Anterior cingulate cortex (tissue), 58 donors: ENCODE measurements at places on chromosomes 5 and 9.

DNA sequence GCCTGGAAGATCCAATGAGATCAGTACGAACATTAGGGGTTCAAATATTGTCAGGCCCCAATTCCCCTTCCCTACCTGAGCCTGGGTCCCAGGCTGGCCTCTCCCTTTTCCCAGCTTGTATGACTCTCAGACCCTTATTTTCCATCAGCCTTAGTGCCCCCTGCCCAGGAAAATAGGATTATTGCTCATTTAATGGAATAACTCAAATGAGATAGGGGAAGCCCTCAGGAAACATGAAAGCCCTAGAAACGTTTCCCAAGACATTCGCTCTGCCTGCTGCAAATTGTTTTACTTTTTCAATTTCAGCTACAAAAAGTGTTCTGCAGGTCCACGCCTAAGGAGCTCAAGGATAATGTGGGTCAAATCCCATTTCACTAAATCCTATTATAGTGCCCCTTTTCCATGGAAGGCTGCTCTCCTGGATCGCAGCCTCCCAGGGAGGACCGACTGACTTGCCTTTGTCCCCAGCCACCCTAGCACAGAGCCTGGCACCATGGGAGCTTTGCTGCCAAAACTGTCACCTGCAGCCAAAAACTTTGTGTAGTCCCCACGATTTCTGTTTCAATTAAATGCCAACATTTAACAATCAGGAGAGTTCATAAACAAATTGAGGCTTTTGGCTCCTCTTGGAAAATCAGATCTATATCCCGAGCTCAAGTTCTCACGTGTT lies 46.9 kb downstream of the THOC3 start:
- DNase-seq: no peak

DNA sequence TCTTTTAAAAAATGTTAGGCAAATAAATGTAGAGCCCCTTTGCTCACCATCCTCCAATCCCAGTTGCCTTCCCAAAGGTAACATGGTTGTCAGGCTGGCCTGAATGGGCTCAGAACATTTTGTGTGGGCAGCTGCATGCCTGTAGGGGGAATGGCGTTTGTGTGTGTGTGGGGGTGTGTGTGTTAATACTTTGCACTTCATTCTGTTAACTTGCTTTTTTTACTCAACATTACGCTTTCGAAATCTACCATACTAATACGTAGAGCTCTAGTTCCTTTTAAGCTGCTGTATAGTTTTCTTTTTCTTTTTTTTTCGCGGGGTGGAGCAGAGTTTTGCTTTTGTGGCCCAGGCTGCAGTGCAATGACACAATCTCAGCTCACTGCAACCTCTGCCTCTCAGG lies 14.0 kb downstream of the MYOZ3 start:
- DNase-seq: no peak

GRCh38 chr5:120848883-120849282 lies 384.8 kb downstream of the PRR16 start:
- no peak for DNase-seq

DNA sequence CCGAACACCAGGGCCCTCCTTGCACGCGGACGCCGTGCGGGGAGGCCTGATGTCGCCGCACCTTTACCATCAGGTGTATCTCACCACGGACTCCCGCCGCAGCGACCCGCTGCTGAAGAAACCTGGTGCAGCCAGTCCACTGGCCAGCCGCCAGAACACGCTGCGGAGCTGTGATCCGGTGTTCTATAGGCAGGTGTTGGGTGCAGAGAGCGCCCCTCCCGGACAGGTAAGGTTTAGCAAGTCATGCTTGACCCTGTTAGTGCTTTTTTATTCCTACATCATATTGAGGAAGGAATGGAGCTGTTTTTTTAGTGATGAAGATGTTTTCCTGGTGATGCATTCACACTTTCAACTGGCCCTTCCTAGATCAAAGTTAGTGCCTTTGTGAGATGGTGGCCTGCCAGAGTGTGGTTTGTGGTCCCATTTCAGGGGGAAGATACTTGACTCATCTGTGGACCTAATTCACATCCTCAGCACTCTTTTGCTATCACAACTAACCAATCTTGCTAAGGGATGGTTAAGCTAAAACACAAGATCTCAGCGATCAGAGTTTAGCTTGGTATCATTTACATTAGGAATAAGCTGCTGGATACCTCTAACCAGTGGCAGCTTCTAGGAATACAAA lies 2.7 kb downstream of the PCDHGC3 start:
- no peak for DNase-seq

GRCh38 chr9:89071591-89071990 lies 80.3 kb downstream of the S1PR3 start:
- DNase-seq: no peak

- DNase-seq: peak; percentile 48
These were observed 36.7 kb upstream of the TIFAB start for GRCh38 chr5:135488727-135489465.

DNA sequence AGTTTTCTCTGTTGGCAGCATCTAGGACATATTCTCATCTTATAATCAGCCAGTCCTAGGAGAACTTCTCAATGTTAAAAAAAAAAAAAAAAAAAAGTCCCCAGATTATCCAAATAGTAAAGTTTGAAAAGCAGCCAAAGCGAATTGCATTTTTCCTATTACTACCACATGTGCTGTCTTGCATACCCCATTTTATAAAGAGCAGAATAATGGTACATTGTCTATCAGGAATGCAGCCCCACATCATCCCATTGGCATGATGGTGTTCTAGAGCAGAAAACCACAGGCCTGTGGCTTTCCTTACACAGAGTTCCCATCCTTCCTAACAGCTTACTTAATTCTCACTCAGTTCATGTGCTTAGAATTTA lies 381.6 kb downstream of the TMEM38B start:
- no peak for DNase-seq

GRCh38 chr5:14342306-14342705 lies 199.2 kb downstream of the TRIO start:
- no peak for DNase-seq

DNA sequence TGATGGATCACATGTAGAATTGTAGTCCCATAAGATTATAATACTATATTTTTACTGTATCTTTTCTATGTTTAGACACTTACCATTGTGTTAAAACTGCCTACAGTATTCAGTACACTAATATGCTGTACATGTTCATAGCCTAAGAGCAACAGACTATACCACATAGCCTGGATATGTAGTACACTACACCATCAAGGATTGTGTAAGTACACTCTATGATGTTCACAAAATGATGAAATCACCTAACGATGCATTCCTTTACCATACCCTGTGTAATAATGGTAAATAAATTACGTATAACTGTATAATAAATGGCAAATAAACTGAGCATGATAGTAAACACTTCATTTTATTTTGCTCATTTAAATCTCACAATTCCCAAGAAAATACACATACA lies 60.3 kb downstream of the RICTOR start:
- DNase-seq: no peak

- no peak for DNase-seq
These were observed 256.2 kb downstream of the ACTL7B start for GRCh38 chr9:108599571-108599970.

- DNase-seq: no peak
These were observed 15.0 kb upstream of the ECM2 start for GRCh38 chr9:92550765-92551164.

- no peak for DNase-seq
These were observed 293.6 kb downstream of the FER start for GRCh38 chr5:109041317-109041716.

DNA sequence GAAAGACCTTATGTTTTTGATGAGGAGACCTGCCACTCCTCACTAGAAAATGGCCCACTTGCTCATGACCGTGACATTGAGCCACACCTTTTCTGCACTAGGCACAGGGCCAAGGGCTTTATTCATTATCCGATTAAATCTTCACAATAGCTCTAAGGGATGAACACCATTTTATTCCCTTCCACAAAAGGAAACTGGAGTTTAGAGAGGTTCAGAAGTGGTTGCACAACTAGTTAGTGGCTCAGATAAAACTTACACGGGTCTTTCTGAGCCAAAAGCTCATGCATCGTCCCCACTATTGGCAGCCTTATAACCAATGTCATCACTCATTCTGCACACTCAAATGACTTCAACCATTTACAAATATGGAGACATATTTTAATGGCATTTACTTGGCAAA lies 39.4 kb downstream of the SUSD1 start:
- DNase-seq: no peak

DNA sequence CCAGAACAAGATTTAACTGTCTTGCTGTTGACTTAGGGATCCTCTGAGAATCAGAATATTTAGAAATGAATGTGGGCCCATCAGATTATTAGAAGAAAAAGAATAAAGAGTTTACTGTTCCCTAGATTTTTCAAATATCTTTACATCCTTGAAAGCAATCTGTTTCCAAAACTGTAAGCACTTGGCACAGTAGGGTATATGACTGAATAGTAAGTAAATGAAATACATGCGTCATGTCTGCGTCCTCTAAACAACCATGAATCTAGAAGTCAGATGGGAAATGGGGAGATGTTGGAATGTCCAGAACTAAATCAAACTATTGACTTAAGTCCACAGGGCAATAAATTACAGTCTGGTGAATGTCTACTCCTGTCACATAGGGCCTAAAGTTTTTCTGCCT lies 26.1 kb downstream of the TTC23L start:
- no peak for DNase-seq

DNA sequence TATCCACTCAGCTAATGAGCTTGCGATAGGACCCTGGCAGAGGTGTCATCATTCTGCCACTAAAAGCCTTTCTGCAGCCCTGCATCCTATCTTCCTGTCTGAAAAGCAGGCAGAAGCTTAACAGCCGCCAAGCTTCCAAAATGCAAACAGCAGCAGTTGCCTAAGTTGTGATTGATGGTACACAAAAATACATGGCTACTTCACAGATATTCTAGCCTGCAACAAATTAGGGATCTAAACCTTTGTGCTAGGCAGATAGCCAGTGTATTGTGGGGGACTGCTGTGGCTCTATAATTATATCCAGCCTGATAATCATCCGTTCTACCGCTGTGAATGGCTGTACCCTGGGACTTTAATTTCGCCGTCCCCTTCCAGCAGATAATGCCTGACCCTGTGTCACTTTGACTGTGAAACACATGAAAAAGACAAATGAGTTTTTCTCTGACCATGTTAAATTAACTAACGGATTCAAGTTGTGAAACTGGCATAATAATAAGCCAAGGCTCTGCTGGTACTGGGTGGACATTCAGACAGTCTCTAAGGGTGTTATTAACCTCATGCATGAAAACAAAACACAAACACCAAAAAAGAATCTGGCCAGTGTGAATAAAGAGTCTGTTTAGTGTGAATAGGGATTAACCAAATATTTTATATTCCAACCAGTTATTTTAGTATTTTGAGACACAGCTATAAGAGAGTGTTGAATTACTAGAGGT lies 45.9 kb downstream of the SEMA6A start:
- DNase-seq: no peak

GRCh38 chr9:126399251-126399650 lies 72.6 kb downstream of the MVB12B start:
- DNase-seq: no peak

DNA sequence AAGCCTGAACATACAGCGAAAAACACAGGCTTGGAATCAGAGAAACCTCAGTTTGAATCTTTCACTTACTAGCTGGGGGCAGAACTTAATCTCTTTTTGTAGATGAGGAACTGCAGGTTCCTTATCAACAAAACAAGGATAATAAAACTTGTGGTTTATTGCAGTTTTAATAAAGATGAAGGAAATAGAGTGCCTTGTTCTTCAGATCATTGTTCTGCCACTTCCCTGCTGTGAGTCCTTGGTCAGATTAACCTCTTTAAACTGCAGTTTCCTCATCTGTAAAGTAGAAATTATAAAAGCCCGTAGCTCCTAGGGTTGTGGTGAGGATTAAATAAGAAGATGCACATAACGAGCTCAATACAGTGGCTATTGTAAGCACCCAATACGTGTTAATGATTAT lies 57.4 kb downstream of the FEM1C start:
- no peak for DNase-seq

GRCh38 chr9:127166651-127167524 lies 44.5 kb upstream of the ANGPTL2 start:
- no peak for DNase-seq

DNA sequence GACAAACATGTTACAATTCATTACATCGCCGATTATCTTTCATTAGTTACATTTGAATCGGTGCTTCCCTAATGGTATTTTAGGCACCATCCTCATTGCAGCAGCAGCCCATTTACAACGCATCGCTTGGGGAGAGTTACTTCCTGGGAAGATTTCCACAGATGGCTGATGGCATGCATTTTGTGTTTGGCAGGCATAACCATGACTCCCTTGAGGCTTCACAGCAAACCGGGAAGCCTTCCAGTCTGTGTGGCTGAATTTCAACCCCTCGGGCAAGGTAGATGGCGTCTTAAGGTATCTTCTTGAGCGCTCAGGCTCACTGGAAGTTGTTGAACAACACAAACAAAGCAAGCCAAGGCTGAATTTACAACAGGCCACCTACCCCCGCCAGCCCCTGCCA lies 1.6 kb upstream of the DNAH5 start:
- no peak for DNase-seq
